Omental fat pad (tissue), 4 donors: ENCODE measurements at places on chromosomes 13 and 19. TPM values are rescaled to one million over a fixed set of nuclear protein-coding genes. Genes with fewer than 3 reads are reported as not detected.
A peak's percentile ranks its signal among the peaks of the same experiment; 100 is the strongest.

- no peak for DNase-seq
Observed at GRCh38 chr13:26495750-26496149, 61.7 kb upstream of the WASF3 start.

DNA sequence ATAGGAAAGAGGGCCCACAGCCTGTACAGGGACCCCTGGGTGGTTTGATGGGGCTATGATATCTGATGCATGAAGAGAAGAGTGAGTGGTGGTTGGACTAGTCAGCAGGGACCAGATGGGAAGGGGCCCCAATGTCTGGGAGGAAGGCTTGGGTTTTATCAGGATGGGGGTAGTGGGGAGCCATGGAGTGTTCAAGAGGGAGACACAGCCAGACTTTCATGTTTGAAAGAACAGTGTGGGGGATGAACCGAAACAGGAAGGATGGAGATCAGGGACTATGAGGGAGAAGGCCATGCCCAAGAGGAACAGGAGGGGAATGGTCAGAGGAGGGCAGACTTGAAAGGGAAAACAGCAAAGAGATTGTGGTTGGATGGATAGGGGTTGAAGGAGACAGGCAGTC lies 63.1 kb downstream of the UNC13A start:
- no peak for DNase-seq

- no peak for DNase-seq
Observed at GRCh38 chr13:89113744-89114143, 1442.6 kb downstream of the SLITRK5 start.

DNA sequence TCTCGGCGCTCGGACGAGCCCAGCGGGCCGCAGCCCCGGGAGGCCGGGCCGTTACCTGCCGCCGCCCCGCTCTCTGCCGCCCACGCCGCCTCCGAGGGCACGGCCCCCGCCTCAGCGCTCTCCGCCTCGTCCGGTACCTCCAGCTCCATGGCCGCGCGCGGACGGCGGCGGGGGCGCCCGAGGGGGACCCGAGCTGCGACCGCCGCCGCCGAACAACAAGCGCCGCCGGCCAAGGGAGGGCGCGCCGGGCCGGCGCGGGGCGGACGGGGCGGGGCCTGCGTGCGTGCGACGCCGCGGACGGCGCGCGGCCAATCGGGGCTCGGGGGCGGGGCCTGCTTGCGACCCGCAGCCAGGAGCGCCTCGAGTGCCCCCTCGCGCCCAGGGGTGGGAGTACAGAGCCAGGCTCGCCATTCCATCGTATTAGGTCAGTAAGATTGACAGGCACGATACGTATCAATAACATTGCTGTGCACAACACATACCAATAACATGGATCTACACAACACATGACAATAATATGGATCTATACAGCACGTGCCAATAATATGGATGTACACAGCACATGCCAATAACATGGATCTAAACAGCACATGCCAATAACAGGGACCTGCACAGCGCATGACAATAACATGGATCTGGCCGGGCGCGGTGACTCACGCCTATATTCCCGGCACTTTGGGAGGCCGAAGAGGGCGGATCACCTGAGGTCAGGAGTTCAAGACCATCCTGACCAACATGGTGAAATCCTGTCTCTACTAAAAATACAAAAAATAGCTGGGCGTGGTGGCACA lies at the start of gene PIP5K1C:
Gene PIP5K1C (minus strand): TSS at position 227 of the 791 bp plus-strand sequence. CDS start 78 bp downstream, at position 149.
- peak; percentile 74 for DNase-seq

DNA sequence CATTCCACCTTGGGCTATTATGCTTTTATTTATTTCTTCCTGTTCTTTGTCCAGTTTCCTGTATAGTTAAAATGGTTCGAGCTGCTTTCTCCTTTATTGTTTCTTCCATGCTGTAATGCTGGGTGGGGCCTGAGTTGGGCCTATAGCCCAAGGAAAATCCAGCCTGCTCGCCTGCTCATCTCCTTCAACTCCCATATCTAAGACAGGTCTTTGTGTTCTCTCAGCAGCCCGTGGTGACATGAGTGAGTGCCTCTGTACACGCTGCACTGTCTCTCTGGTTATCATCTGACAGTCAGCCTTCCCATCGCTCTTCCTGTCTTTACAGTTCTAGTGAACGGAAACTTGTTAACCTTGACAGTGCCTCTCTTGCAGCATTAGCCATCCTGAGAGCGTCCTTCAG lies 221.9 kb upstream of the SLC10A2 start:
- no peak for DNase-seq

SLC8A2 gene
- not detected for total RNA-seq

CATSPERD gene
- not detected for total RNA-seq

ZNF446 gene
- total RNA-seq = 7.1 TPM
